T47D (cell line): ENCODE measurements at places on chromosomes 16 and 17.
A peak's percentile ranks its signal among the peaks of the same experiment; 100 is the strongest.

DNA sequence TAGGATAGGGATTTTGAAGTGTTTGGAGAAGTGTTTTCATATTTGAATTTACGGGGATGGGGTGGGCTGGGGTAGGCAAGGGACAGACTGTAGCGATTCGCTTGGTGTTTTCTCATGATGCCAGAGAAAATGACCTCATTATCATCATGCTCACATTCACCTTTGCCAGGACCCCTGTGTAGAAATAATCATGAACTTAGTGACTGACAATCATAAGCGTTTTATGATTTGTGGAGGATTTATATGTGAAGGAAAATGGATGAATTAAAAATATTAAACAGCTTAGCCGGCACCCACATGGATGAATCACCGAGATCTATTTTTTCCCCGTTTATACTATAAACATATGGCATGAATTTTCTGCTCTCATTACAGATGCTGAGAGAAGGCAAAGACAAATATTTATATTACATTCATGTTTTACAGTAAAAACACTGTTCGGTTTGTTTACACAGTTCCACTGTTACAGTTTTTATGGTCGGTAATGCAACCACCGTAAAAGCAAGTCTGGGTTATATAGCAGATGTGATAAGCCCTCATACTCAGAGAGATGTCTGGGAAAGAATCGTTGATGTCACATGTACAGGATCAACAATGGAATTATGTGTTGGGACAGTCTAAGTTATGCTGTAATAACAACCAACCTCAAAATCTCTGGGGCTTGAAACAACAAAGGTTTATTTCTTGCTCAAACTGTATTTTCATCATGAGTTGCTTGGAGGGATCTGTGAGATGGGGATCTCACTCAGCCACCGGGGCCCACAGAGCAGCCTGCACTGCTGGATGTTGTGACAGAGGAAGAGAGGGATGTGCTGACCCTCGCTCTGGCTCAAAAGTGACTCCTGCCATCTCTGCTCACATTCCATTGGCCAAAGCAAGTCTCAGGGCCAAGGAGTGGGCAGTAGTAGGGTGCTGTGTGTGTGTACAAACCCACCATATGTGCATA lies 85.1 kb downstream of the WWOX start:
- no peak for DNase-seq

DNA sequence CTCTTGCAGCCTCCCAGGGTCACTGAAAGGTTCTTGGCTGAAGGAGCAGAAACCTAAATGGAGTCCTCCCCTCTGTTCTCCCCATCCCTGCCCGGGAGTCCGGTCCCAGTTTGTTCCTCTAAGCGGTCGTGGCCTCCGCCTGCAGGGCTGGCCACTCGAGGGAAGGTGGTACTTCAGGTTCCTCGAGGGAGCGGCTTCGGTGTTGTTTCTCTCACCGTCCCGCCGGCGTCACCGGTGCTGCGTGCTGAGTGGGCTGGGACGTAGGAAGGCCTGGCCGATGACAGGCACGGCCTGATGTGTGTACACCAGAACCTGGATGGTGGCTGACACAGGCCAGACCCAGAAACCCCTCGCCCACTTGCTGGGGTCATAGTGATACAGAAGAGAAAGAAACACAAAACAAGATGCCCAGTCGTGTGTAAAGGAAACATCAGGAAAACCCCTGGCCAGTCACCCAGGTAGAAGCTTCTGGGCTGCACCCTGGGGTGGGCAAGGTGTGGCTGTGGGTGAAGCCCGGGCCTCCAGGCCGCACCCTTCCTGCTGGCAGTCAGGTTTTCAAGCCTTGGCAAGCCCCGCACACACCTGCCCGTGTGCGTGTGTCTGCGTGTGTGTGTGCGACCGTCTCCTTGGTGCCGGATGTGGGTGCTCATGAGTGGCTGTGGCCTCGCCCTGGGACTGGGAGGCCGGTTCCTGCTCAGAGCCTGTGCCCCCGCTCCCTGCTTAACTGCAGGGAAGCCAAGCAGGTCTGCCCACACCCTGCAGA lies 52.0 kb downstream of the BAIAP2 start:
- no peak for DNase-seq

DNA sequence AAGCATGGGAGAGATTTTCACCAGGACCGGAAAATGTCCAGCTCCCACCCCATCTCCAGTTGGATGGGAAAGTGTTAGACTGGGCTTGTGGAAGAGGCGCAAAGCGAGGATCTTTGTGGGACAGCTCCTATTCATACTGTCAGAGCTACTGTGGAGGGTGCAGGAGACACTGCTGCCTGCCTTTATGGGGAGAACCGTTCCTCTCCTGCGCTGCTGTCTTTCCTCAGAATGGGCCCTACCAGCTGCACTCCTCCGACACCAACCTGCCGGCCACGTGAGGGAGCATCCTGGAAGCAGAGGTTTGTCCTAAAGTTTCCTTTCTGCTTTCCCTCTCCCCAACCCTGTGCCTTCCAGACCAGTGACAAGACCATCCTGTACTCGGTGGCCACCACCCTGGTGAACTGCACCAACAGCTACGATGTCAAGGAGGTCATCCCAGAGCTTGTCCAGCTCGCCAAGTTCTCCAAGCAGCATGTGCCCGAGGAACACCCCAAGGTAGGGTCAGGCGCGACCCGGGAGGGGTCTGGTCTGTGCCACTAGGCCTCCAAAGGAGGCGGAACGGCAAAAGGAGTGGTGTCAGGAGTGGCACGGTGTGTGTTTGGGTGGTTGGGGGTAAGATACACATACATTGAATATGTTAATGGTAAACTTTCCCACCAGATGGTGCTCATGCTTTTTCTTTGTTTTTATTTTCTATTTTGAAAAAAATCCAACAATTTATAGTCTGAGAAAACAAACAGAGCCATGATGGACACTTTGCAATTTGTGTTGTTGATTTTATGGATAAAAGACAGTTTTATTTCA lies 23.0 kb downstream of the SLC35G3 start:
- DNase-seq, result peak; percentile 54

GRCh38 chr17:63624531-63624880 lies 2.3 kb downstream of the MAP3K3 start:
- DNase-seq, result no peak

DNA sequence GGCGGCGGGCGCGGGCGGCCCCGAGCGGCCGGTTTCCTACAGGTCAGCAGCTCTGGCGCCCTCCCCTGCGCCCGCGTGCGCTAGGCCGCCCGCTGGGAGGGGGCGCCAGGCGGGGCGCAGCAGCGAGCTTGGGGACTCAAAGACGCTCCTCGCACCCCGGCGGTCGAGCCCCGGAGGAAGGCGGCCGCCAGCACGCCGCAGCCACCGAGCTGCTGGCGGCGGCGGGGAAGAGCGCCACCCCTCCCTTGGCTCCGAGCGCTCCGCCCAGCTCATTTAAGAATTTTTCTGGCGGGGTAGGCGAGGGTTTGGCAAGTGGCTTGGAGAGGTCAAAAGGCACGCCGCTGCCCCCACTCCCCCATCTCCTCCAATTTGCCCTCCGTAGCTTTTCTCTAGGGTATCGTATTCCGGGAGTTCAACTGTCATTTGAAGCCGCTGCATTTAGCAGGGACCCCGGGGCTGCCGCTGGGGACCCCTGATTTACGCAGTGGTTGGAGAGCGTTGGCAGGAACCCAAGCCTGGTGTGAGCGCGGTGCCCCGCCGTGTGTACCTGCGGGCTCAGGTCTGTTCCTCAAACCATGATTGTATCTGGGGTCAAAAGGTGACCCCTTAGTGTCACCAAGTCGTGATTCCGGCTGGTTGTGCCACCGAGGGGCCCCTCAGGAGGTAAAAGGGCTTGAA lies 59.5 kb upstream of the GSE1 start:
- DNase-seq, result peak; percentile 95

GRCh38 chr17:39143552-39144093 lies 7.8 kb downstream of the PLXDC1 start:
- DNase-seq, result no peak

GRCh38 chr16:84042879-84043485 lies 387 bp upstream of the SLC38A8 start:
- no peak for DNase-seq

DNA sequence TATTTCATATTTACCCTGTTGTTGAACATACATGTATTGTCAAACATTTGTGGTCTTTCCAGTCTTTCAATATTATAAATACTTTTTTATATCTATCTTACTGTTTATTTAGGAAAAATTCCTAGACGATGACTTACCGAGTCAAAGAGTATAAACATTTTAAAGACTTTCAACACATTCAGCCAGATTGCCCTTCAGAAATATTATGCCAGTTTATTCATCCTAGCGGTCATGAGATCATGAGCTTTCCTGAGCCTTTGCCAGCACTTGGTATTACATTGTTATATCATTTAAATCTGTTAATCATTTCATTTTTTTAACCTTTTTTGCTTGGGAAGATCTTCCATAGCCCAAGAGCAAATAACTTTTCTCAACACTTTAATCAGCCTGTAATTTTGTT lies 197.4 kb downstream of the SPECC1 start:
- DNase-seq, result no peak

DNA sequence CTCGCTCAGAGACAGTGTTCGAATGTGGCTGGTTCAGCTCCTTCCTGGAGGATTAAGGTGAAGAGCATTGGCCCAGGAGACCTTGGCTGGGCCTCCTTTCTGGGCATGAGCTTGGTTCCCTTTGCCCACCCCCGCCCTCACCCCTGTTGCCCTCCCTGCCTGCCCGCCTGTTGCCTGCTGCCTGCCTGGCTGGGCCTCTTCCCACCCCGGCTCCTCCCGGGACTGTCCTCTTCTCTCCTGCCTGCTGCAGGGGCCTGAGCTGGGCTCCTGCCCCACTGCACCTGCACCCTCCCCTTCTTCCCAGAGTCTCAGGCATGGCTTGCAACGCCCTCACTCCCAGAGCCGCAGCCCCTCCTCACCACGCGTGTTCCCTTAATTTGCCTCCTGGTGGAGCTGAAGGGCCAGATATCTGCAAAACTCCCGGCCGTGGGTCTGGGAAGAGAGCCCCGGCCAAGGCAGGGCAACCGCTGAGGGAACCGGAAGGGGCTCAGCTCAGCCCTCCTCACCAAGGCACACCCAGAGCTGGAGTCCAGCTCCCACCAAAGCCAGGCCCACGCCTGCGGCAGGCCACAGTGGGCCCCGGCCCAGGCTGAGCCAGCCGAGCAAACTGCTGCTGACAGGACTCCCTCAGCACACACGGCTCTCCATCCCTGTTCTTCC lies 31.2 kb downstream of the MNT start:
- no peak for DNase-seq

DNA sequence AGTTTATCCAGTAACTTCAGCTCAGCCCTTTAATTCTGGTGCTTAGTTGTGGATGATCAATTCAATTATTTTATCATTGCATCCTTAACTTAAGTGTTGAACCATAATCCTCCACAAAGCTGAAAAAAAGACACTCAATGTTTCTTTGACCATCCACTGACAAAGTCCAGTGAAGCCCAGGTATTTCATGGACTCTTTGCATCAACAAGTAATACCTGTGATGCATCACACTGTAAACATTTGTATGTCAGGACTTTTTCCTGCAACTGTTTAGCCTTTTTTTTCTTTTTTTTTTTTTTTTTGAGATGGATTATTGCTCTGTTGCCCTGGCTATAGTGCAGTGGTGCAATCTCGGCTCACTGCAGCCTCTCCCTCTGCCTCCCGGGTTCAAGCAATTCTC lies 6.6 kb upstream of the NFAT5 start:
- DNase-seq, result no peak
